ENCODE measurements at places on chromosomes 3 and 15. TPM values are rescaled to one million over a fixed set of nuclear protein-coding genes. Genes with fewer than 3 reads are reported as not detected.
A peak's percentile ranks its signal among the peaks of the same experiment; 100 is the strongest.

- DNase-seq = no peak
Observed at GRCh38 chr3:70840106-70840870, 527.9 kb upstream of the MDFIC2 start.

ADAMTS7 gene
- 181 TPM for total RNA-seq

DNA sequence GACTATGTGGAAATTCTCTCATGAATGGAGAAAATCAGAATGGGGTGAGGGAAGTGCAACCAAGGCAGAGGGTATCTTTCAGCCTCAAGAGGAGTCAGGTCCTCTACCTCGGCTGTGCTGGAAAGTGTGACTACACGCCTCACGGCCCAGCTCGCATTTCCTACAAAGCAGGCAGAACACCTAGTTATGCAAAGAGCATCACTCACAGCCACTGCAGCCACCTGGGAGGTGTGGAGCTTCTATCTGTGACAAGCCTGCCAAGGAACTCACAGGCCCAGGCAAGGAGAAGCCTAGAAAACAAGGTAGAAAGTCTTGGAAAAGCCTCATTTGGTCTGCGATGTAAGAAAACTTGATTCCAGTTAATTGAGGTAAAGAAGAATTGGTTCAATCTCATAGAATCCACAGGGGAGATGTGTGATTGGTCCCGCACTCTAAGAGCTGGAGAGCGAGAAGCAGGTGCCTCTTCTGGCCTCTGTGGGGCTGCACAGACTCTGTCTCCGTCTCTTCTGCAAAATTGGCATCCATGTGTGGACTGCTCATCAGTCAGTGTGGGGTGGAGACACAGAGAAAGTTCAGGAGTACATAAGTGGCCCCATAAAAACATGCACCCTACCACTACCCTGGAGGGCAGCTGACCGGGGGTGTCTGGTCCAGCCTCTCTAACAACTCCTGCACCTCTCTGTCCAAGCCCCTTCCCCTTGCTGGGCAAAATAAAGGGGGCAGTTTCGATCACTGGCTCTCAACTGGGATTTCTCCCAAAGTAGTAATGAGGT is 76.8 kb downstream of the TAMM41 start:
- no peak for DNase-seq

GRCh38 chr15:66566963-66567531 is 1.2 kb upstream of the LCTL start:
- DNase-seq = peak; percentile 75

- DNase-seq = no peak
Observed at GRCh38 chr3:143301031-143301901, 181.7 kb downstream of the CHST2 start.

DNA sequence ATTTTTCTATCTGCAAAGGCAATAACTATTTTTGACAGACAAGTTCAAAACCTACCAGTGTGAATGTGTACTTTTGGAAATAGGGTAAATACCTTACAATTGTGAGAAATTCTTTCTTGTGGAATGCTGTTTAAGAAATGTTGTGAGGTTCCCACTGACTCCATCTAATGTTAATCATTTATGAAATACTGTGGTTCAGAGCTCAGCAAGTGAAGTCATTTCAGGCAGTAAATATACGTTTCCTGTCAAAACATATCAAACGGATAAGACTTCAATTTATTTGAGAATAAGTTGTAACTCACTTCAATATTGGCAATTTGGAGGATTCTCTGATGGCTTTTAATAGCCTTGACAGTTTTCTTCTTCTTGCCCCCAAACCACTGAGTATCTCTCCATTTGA is 16.4 kb downstream of the TAFA4 start:
- no peak for DNase-seq

DNA sequence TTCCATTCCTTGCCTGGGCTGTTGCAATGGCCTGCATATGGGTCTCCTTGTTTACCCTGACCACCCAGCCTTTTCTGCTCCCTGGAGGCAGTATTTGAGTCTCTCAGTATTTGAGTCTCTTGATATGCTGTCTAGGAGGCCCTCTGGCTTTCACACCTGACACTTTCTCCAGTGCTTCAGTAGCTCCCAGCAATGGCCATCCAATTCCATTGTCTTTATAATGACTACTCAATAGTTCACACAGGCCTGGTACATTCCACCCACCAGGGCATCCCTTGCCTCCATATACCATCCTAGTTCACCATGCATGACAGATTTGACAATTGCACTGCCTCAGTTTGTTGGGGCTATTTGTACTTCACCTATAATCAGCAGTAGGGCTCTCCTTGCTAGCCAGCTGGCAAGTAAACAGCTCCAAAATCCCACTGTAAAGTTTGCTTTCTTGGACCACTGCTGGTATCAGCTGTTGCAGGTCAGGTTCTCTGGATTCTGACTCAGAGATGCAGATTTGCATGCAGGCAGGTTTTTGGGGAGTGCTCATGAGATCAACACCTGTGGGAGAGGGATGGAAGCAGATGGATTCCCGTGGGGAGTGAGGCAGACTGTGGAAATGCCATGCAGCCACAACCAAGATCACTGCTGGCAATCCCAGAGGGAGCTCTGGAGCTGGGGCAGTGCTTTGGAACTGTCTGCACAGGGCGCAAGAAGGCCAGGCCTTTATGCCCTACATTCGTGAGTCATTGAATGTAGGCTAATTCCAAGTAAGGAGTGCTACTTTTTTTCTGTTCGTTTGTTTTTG is 19.1 kb upstream of the XIRP1 start:
- no peak for DNase-seq

FAM227B gene
- 3.2 TPM for total RNA-seq

DNA sequence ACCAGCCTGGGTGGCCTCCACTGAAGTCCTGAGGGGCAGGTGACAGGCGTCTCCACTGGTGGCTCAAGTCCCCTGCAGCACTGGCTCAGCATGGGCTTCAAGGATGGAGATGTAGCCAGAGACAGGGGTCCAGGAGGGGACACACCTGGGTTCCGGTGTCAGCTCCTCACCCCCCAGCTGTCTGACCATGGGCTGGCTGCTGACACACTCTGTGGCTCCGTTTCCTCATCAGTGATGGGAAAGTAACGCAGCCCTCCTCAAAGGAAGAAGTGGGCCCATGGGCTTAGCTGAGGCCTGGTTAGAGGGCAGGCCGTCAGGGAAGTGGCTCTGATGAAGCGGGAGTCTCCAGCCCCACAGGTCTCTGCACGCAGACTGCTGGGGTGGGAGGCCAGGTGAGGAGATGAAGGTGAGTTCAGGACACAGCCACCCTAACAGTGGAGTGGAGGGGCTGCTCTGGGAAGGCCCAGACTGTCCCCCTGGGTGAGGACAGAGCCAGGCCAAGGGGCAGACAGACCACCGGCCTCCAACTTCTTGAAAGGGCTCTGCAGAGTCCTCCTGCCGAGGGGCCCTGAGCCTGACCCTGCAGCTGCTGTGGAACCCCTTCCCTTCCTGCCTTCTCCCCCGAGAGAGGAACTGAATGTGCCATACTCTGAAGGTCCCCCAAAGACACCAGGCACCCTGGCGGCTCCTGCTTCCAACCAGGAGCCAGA is 24.0 kb downstream of the PSTPIP1 start:
- no peak for DNase-seq

- DNase-seq = no peak
Observed at GRCh38 chr15:35929740-35930444, 383.9 kb upstream of the DPH6 start.

FGD5 gene
- 3.1 TPM for total RNA-seq

FSTL1 gene
- total RNA-seq = 206 TPM

DNA sequence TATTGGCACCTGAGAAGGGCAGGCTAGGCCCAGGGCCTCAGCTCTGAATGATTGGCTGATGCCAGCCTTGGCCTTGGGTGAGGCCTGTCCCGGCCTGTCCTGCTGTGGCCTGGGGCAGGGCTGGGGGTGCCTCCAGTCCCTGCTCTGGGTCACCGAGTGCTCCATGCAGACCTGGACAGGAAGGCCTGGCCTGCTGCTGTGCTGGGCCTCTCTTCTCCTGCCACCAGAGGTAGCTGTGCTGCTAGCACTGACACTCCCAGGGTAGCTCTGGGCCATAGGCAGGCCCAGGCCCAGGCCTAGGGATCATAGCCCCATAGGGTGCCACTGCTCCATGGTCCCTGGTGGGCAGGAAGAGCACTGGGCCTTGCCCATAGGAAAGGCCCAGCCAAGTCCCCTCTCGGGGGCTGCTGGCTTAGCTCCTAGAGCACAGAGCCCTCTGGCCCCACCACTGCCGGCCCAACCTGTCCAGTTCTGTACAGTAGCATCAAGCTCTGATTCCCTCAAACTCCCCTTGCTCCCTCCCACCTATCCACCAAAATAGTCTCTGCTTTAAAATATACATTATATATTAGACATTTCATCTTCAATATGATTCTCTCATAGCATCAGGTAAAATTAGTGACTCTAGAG is 18.2 kb downstream of the ABTB1 start:
- DNase-seq = peak; percentile 68

DNA sequence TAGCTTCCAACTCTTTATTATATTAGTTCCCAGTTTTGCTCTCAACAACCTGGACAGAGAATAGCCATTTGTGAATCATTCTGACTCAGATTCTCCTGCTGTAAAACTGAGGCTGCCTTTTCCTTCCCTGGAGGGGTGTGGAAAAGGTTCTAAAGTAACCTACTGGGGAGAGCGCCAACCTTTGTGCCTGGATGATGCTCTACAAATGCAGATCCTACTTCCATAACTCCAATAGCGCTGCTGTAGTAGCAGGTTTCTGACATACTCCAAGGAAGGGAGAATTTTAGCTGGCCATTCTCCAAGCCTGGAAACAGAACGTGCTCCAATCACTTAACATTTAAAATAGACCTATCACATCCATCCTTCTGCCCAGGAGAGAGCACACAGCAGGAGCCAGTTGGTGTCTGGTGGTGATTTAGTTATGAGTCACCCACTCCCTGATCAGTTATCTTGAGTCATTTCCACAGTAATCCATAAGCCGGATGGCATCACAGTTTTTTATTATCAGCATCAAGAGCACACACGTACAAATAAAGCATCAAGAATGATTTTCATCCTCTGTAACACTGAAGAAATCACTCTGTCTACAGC is 38.3 kb downstream of the MYH15 start:
- DNase-seq = no peak

GRCh38 chr3:133675631-133676335 is 14.0 kb upstream of the TOPBP1 start:
- no peak for DNase-seq

- no peak for DNase-seq
Observed at GRCh38 chr3:57029924-57030323, 30.5 kb upstream of the SPATA12 start.

- DNase-seq = no peak
Observed at GRCh38 chr3:30984855-30985749, 90.6 kb upstream of the GADL1 start.

DNA sequence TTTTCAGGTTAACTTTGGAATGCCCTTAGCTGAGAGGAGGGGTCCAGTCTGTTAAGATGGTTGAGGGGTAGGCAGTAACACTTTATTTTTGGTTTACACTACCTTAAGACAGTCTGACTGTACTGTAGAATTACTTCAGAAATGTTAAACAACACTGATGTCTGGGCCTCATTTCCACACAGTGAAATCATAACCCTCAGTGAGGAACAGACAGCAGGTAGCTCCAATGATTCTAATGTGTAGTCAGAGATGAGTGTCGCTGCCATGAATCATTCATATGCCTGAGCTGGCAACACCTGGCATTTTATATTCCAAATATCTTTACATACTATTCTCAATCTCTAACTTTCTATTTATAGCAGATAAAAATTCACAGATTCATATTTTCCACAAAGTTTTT is 37.3 kb upstream of the POU1F1 start:
- no peak for DNase-seq

MED12L gene
- 7.8 TPM for total RNA-seq

DNA sequence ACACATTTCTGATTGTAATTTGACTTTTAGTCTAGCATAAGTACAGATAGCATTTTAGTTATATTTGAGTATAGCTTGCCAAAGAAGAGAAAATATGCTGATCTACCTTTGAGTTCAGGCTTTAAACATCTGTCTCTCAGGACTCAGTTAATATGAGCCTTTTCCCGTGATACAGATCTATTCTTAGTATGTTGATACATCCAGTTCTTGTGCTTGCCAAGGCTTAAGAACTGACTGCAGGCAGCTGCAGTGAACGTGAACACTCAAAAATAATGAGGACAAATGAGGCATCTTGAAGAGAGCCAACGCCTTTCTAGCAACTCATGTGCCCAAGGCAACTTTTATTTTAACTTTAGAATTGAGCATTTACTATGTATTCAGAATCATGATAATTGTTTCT is 325.5 kb downstream of the SI start:
- no peak for DNase-seq

SLC22A14 gene
- 0.93 TPM for total RNA-seq

CLDN1 gene
- total RNA-seq = not detected

GOLGA8H gene
- total RNA-seq = not detected

DNA sequence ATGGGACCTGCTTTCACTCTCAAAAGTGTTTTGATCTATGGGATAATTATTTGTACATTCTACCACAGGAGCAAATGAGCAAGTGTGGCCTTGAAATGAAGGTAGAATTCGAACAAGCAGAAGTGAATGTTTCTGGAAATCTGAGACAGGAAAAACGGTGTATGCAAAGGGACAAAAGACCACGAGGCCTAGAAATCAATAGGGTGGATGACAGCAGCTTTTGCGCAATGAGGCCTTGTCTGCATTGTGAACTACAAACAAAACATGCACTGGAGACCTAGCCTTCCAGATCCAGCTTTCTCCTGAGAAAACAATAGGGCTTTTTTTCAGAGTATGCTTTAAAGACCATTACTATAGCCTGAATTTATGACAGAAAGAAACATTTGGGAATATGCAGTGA is 1137.0 kb downstream of the ROBO2 start:
- DNase-seq = no peak

DNA sequence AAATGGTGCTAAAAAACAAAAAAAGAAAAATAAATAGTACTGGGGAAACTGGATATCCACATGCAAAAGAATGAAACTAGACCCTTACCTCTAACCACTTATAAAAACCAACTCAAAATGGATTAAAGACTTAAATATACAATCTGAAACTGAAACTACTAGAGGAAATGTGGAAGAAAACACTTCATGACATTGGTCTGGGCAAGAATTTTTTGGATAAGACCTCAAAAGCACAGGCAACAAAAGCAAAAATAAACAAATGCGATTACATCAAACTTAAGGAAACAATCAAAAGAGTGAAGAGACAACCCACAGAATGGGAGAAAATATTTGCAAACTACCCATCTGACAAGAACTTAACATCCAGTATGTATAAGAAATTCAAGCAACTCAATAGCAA is 6.4 kb downstream of the IFT57 start:
- no peak for DNase-seq

- no peak for DNase-seq
Observed at GRCh38 chr3:154779571-154779970, 300.5 kb upstream of the MME start.

PLSCR5 gene
- not detected for total RNA-seq
